IgD-negative memory B cell (primary cell): ENCODE measurements at places on chromosomes 11 and 22. TPM values are rescaled to one million over a fixed set of nuclear protein-coding genes. Genes with fewer than 3 reads are reported as not detected.

Gene CARD16
- polyA plus RNA-seq, result 173 TPM

Gene NF2
- polyA plus RNA-seq, result 17.7 TPM

Gene CCDC157
- 1.6 TPM for polyA plus RNA-seq

Gene IGLL5
- 195 TPM for polyA plus RNA-seq

Gene TENM4
- not detected for polyA plus RNA-seq

Gene TMEM191C
- polyA plus RNA-seq, result 1.3 TPM

Gene C11orf86
- not detected for polyA plus RNA-seq

Gene POU2AF3
- 0.18 TPM for polyA plus RNA-seq

Gene LRRC75B
- polyA plus RNA-seq, result 0.63 TPM

Gene GDPD4
- not detected for polyA plus RNA-seq

Gene MED17
- polyA plus RNA-seq, result 25.8 TPM

Gene RIMBP3B
- 0.16 TPM for polyA plus RNA-seq

Gene MICAL2
- 0.84 TPM for polyA plus RNA-seq

Gene SCN3B
- not detected for polyA plus RNA-seq

Gene TRIM49C
- not detected for polyA plus RNA-seq

Gene FAM180B
- polyA plus RNA-seq, result not detected

Gene TMEM151A
- polyA plus RNA-seq, result not detected

Gene TMX2
- 76.1 TPM for polyA plus RNA-seq

Gene BTBD18
- 0.23 TPM for polyA plus RNA-seq

Gene FXYD2
- not detected for polyA plus RNA-seq

Gene CRACR2B
- 20.0 TPM for polyA plus RNA-seq

Gene PLXNB2
- 2.7 TPM for polyA plus RNA-seq
